ENCODE measurements at places on chromosomes 5 and 9. TPM values are rescaled to one million over a fixed set of nuclear protein-coding genes. Genes with fewer than 3 reads are reported as not detected.

DNA sequence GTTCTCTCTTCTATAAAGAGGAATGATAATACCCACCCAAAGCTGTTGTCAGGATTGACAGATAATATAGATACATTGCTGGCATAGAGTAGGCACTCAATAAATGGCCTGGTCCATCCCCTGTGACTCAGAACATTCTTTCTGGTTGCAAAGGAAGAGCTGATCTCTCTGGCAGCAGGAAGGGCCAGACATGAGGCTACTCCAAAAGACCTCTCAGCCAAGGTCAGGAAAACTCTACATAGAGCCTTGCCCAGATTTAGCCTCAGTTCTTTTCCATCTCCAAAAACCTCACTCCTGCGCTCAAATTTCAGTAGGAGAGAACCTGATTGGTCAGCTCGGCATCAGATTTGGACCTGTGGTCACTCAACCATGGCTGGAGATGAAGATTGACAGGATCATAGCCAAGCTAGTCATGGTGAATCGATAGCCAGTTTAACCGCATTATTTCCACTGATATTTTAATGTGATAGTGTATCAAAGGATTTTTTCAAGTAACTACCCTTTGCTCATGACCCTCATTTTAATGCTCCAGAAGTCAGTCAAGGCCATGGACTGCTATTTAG lies 319.6 kb downstream of the DRD1 start:
- H3K4me1 ChIP-seq = no peaks in the 10 kb centered on the region
- no peak overlapping the region for H3K27ac ChIP-seq
- no peak overlapping the region for H3K4me3 ChIP-seq
- no peak for DNase-seq
- no peaks in the 10 kb centered on the region for H3K36me3 ChIP-seq
- H3K27me3 ChIP-seq = no peaks in the 10 kb centered on the region

DNA sequence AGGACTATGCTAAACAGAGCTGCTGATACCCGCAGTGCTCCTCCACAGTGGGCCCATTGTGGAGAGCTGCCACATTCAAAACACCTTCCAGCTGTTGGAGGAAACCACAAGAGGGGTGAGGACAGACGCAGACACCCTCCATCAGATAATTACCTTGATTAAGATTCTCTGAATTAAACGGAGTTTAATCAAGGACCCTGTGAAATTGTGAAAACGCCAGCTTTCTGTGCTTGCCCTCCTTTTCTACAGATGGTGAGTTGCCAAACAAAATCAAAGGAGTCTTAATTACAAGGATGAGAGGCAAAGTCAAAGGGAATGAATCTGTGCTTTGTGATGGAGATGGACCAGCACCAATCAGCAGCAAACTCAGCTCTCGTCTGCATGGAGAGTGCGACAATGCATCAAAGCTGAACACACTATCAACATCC lies 596.1 kb downstream of the ELAVL2 start:
- no peaks in the 10 kb centered on the region for H3K27me3 ChIP-seq
- no peak for DNase-seq
- no peak overlapping the region for H3K4me3 ChIP-seq
- H3K4me1 ChIP-seq = no peaks in the 10 kb centered on the region

DNA sequence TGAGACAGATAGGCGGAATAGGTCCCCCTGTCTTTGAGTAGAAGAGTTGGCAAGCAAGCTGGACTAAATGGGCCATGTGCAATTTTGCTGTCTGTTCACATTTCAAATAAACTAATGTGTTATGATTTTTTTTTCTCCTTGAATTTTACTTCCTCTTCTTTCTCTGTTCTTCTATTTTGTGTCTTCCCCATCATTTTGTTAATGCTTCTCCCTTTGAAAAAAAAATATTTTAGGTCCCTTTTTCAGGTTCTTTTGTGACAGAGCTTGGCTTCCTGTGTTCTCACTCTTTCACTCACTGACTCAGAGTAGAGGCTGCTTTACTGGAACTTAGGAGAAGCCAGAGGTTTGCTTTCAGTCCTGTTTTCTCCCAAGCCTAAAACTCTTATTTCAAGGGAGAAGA lies 48.1 kb downstream of the PTCD2 start:
- no peaks in the 10 kb centered on the region for H3K27me3 ChIP-seq
- no peak overlapping the region for H3K4me3 ChIP-seq
- H3K36me3 ChIP-seq = peaks cover under 1% of the 10 kb centered on the region
- no peak overlapping the region for H3K27ac ChIP-seq
- peaks cover 6% of the 10 kb centered on the region for H3K4me1 ChIP-seq

DNA sequence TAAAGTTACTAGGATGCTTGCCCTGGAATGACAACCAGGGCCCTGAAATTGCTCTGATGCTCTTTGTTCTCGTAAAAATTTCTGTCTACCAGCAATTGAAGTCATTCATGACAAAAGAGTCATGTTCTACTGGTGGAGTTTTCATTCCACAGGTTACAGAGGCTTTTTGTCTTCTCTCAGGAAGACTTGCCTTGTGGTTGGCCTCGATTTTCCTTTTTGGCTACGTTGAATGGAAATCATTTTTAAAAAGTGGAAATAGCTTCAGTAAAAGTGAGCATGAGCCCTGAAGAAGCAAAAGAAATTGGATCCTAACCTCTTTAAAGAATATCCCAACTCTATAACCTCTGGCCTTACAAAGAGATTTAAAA lies 255.2 kb downstream of the AOPEP start:
- DNase-seq = no peak
- H3K4me3 ChIP-seq = no peak overlapping the region
- H3K36me3 ChIP-seq = peaks cover 30% of the 10 kb centered on the region
- no peaks in the 10 kb centered on the region for H3K27me3 ChIP-seq
- no peak overlapping the region for H3K27ac ChIP-seq

GRCh38 chr5:150136305-150137167 lies 19.1 kb downstream of the PDGFRB start:
- DNase-seq = no peak
- H3K27me3 ChIP-seq = no peaks in the 10 kb centered on the region
- H3K4me3 ChIP-seq = no peak overlapping the region
- peak overlapping the region; percentile 99 for H3K27ac ChIP-seq
- peaks cover 3% of the 10 kb centered on the region for H3K4me1 ChIP-seq

GRCh38 chr9:136028760-136029470 lies 66.2 kb downstream of the NACC2 start:
- H3K27me3 ChIP-seq = no peaks in the 10 kb centered on the region
- DNase-seq = no peak
- peaks cover 20% of the 10 kb centered on the region for H3K4me1 ChIP-seq
- peaks cover 24% of the 10 kb centered on the region for H3K36me3 ChIP-seq
- no peak overlapping the region for H3K27ac ChIP-seq

DNA sequence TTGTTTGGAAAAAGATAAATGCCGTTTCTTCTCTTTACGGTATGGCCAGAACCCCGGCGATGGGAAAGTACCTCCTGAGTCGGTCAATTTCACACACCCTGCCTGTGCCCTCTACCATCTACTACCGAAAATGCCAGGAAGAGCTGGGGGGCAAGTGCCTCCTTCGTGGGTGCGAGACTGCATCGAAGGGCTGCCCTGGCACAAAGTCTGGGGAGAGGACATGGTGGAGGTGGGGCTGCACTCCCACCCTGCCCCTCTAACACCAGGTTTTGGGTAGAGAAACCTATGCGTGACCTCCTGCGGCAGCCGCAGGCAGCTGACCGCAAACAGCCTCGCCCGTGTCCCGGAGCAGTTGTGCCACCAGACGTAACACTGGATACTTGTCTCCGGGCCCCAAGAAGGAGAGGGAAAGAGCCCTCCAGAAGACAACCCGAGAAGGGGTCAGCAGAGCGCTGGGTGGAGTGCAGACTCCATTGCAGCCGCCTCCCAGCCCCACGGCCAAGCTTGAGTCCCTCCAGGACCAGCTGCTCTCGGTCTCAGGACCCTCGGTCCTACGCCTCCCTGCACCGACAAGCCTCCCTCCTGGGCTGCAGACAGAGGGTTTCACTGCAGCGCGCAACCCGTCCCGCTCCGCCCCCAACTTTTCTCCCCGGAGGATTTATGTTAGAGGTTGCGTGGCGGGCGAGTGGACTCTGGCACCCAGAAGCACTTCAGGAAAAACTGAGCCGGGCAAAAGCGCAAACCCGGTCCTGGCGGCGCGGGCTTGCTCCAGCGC lies 823 bp upstream of the PRDM6 start:
- DNase-seq = no peak
- H3K27me3 ChIP-seq = no peaks in the 10 kb centered on the region
- H3K4me3 ChIP-seq = peak overlapping the region; percentile 18
- no peaks in the 10 kb centered on the region for H3K36me3 ChIP-seq
- H3K4me1 ChIP-seq = peaks cover 27% of the 10 kb centered on the region

DNA sequence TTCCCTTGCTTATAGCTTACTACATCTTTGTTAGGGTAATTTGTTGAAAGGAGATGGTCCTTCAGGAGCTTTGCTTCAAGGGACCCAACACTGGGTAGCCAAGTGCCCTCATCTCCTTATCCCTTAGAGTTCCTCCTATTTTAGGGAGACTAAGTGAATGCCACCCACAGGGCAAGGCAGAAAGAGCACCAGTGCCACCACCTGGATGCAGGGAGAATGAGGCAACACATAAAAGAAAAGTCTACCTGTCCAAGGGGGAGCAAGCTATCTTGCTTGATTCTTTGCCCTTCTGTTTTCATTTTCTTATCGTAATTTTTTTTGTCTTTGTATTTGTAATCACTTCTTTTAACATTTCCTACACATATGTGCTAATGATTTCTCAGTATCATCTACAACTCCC lies 205.5 kb downstream of the NPR3 start:
- H3K36me3 ChIP-seq = no peaks in the 10 kb centered on the region
- no peak for DNase-seq
- no peaks in the 10 kb centered on the region for H3K4me1 ChIP-seq

GRCh38 chr9:35627575-35627974 lies 9.4 kb upstream of the CD72 start:
- H3K27ac ChIP-seq = no peak overlapping the region
- no peak overlapping the region for H3K4me3 ChIP-seq
- no peaks in the 10 kb centered on the region for H3K27me3 ChIP-seq
- DNase-seq = no peak

The SELENOP gene
- total RNA-seq = 965 TPM

The TAS2R1 gene
- total RNA-seq = not detected

The FBXL7 gene
- 33.6 TPM for total RNA-seq

The GRM6 gene
- not detected for total RNA-seq

The TMEFF1 gene
- 1.6 TPM for total RNA-seq

The PFN3 gene
- not detected for total RNA-seq

The BAAT gene
- total RNA-seq = not detected
